ENCODE measurements at places on chromosomes 6 and 20.

DNA sequence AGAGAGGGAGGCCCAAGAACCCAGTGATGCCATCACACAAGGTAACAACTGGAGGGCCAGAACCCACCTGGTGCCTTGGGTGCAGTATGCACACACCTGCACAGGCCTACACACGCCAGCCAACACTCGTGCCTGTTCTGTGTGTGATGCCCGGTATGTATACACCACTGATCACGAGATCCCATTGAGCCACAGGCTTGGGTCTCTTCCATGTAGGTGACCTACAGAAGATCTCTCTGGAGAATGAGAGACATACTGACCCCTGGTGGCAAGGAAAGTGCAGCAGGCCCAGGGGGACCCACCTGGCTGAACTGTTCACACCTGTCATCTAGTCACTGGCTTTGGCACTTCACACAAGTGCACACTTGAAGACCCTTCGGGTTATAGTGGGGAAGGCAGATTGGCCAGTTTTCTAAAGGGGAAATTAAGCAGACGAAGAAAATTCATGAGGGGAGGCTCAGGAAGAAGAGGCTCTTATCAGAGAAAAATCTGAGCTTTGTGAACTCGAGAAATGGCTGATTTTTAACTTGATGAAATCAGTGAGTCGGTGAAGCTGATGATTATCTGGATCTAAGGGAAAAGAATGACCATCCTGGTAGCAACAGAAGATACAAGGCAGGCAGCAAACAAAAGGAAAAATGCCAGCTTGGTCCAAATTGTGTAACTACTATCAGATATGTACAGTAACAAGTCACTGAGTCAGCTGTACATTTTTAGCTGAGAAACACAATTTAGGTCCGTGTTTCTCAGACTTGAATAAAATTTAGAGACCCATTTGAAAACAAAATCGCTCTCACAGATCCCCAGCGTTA lies 69.1 kb upstream of the PBOV1 start:
- peak; percentile 45 for DNase-seq

GRCh38 chr6:132490024-132490423 lies 22.9 kb downstream of the STX7 start:
- no peak for DNase-seq

- no peak for DNase-seq
These were observed 30.5 kb downstream of the PLN start for GRCh38 chr6:118578617-118579016.

- no peak for DNase-seq
These were observed 48.9 kb downstream of the SYCP2 start for GRCh38 chr20:59884494-59884893.

GRCh38 chr20:18056174-18057100 lies 1.3 kb downstream of the OVOL2 start:
- peak; percentile 18 for DNase-seq

DNA sequence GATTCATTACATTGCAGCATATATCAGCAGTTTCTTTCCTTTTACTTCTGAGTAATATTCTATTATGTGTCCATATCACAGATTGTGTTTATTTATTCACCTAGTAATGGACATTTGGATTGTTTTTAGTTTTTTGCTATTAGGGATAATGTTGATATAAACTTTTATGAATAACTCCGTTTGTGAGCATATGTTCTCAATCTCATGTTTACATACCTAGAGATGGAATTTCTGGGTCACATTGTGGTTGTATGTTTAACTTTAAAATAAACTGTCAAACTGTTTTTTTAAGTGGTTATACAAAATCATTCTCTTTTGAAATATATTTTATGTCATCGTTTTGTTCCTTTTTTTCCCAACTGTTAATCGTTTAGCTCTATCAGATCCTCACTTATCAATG lies 311.6 kb downstream of the MMUT start:
- DNase-seq: no peak

GRCh38 chr6:24401458-24401857 lies 1.3 kb upstream of the MRS2 start:
- DNase-seq: no peak

- DNase-seq: no peak
These were observed 35.0 kb downstream of the DTNBP1 start for GRCh38 chr6:15627821-15628220.

DNA sequence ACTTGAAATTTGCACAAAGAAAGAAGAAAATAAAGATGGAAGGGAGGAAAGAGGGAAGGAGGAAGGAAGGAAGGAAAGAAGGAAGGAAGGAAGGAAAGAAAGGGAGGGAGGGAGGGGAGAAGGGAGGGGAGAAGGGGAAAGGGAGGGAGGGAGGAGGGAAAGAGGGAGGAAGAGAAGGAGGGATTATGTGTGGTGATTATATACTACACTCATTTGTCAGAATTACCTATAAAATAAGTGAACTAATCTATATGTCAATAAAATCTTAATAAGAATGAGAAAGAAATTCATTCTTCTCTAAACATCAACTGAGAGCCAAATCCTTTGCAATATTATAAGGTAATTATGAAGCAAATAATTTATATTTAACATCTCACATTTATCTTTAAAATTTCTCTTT lies 77.9 kb upstream of the TFAP2D start:
- DNase-seq: no peak

GRCh38 chr6:168407842-168408241 lies 33.1 kb upstream of the SMOC2 start:
- no peak for DNase-seq

GRCh38 chr6:21594416-21595281 lies 1.1 kb downstream of the SOX4 start:
- no peak for DNase-seq

- no peak for DNase-seq
These were observed 68.6 kb upstream of the FBXL4 start for GRCh38 chr6:99016355-99016754.

DNA sequence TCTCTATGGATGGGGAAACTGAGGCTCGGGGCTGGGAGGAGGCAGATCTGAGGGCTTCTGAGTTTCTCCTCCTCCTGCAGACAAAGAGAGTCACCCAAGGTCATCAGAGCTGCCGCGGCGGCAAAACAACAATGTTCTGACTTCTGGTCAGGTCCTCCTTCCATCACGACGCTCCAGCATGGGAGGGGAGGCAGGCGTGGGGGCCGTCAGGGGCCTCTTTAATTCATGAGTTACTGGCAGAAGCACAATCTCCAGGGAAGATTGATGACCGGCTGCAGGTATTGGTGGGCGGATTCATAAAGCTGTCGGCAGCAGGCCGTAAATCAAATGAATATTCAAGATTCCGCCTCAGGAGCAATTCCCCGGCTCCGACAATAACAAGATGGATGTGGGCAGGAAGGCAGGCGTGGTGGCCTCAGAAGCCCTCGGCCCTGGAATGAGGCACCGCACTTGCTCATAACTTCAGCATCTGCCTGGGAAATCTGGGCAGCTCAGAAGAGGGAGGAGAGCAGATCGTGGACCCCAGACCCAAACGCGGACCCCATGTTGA lies 19.1 kb downstream of the PCK1 start:
- no peak for DNase-seq

GRCh38 chr6:132714160-132714559 lies 305 bp upstream of the VNN1 start:
- no peak for DNase-seq

DNA sequence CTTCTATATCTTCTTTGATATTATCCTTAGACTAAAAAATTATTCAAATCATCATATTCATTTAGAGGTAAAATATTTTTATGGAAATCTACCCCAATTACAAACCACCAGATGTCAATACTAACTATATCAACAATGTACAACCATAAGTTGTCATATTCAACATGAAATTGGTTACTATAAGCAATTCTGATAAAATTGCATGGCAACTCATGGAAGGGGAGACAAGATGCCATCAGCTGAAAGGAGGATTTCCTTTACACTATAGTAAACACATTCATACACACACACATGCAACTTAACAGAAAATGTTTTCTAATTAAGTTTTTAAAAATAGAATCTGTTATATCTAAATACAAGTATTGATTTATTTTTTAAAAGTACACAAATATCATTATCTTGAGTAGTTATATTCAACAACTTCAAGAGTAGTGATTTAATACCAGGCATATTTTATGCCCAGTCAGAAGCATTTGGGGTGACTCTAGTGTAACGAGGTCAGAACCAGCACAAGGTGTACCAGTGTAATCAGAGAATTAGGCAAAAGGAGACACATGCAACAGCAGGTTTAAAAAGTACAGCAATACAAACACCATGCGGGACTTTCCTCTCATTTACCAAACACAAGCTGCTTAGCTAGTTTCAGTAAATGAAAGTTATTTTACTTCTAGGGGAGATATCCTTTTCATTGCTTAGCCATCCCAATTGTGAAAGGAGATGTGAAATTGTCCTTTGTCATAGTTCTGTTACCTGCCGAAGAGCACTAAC lies 1.0 kb downstream of the FILIP1 start:
- no peak for DNase-seq

DNA sequence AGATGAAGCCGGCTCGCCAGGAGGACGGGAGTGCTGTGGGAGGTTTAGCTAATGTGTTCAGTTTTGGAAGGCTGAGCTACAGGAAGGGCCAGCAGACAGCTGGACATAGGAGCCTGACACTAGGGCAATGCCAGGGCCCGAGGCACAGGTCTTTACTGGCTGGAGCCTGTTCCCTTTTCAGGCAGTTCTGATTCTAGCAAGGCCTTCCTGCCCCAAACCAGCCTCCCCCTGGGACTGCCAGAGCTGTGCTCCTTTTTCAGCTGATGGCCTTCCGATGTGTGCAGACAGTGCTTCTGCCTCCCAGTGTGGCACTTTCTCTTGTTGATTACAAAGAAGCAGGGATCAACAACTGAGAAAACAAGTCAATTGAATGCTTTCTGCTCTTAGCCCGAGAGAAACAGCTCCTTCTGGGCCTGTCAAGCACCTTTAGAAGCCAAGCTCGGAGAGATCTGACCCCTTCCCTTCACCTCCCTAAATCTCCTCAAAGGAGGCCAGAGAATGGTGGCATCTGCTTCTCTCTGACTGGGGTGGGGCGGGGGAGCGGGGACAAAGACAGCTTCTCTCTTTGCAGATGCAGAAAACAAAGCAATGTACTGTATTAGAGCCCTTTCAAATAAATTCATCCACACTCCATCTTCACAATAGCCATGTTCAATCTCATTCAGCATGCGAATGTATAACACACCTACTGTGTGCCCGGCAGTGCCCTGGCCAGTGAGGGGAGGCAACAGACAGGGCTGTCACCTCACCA lies 63.2 kb downstream of the RAB44 start:
- DNase-seq: no peak

Measured in GM19239 (cell line).